ENCODE measurements at places on chromosomes 11 and 22. TPM values are rescaled to one million over a fixed set of nuclear protein-coding genes. Genes with fewer than 3 reads are reported as not detected.

APLNR gene
- not detected for total RNA-seq

DNA sequence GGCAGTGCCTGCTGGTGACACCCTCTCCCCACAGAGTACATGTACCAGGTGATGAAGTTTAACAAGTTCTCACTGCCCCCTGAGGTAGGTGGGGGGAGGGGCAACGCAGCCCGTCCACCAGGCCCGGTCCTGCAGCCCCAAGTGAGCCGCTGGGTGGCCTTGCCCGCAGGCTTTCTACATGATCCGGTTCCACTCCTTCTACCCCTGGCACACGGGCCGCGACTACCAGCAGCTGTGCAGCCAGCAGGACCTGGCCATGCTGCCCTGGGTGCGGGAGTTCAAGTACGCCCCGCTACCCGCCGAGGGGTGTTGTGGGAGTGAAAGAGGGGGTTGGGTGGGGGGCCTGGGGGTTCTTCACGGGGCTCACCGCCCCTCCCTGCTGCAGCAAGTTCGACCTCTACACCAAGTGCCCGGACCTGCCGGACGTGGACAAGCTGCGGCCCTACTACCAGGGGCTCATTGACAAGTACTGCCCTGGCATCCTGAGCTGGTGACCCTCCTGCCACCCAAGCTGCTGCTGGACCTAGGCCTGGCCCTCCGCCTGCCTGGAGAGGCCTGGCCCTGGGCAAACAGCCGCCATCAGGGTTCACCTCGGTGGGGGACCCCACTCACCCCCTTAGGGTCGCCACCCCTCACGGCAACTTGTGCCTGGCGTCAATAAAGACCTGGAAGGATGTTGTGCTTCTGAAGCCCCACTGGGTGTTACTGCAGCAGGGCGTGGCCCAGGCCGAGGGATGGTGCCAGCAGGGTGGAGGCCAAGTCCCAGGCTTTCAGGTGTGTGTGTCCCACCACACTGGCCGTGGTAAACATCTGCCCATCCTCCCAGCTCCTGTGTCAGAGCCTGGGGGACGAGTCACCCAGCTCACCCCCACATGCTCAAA is 2.9 kb downstream of the MIOX start:
- DNase-seq: no peak

DNA sequence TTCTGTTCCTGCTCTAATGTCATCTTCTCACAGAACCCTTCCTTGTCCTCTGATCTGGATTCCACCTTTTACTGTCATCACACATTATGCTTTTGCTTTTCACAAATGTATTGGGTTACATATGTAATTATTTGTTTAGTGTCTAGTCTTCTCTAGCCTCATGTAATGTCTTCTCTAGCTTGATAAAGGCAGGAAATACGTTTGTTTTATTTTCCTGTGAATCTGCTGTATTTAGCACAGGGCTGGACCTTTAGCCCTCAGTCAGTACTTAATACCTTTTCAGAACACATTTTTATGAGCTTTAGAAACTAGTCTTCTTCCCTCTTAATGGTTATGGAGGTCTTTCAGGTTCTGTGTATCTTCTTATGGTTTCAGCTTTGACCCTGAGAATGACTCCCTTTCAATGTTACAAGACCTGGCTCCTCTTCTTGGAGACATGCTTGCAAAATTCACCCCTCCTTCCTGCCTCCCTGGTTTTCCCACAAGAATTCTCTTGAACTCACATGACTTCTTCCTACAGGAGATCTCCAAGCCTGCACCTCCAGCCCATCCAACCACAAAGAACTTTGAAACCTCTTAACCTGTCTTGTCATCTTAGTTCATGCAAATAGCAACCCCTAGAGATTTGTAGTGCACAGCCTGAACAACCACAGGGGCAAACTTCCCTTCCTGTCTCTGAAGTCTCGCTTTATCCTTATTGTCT is 132.7 kb upstream of the DDI1 start:
- no peak for DNase-seq

DNA sequence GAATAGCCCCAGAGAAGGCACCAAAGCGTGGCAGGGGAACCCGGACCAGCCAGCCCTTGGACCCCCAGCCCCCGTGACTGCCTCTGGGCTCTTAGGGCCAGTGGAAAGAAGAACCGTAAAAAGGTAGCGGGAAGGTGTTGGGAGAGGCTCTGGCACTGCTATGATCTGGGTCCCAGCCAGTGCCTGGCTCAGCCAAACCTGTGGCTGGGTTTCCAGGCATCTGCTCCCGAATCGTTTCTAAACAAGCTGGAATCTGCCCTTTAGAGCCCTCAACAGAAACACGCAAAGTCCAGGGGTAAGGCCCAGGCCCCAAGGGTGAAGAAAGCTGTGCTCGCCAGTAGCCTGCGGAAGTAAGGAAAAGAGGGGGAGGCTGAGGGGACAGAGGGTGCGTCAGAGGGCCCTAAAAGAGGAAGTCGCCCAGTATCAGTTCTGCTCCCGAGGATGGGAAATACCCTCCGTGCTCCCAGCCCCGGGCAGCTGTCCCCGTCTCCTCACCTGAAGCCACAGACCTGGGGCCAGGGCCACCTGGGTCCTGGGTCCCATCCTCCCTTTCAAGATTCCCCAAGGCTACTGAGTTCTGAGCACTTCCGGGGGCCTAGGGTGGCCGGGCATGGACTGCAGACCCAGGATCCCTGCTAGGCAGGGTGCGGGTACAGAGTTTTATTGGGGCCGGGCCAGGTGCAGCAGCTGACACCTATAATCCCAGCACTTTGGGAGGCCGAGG is 24.7 kb downstream of the IL10RA start:
- no peak for DNase-seq

DNA sequence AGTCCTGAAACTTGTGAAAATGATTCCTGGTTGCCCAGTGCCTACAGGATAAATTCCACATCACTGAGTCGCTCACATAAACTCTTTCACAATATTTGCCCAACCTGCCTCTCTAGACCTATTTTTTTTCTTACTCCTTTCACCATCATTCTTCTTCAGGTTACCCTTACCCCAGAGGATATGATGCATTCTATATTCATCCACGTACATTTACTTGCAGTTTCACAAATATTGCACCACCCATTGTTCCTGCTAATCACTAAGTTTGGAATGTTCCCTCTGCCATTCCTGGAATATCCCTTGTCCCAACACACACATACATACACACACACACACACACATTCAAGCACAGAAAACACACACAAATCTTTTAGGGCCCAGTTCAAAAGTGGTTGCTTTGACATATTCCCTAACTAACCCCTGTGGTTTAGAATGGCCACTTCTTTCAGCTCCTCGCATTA is 379.5 kb downstream of the ETS1 start:
- DNase-seq: no peak

GRCh38 chr11:79940974-79941735 is 500.3 kb upstream of the TENM4 start:
- no peak for DNase-seq

PRR33 gene
- 0.07 TPM for total RNA-seq

DNA sequence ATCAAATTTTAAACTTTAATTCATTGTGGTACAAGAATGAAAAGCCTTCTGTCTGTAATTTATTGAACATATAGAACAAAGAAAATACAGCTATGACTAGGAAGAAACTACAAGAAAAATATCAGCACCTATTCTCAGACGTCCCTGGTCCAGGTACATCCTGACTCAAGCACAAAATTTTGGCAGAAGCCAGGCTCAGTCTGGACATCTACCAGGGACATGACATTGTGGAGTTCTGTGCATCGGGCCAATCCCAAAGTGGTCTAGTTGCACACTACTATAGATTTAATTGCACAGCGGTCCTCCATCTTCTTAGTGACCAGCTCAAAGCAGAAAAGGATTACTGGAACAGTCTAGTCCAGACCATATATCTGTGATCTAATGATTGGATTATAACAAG is 15.7 kb upstream of the CD59 start:
- DNase-seq: no peak

SAA4 gene
- total RNA-seq: not detected

DNA sequence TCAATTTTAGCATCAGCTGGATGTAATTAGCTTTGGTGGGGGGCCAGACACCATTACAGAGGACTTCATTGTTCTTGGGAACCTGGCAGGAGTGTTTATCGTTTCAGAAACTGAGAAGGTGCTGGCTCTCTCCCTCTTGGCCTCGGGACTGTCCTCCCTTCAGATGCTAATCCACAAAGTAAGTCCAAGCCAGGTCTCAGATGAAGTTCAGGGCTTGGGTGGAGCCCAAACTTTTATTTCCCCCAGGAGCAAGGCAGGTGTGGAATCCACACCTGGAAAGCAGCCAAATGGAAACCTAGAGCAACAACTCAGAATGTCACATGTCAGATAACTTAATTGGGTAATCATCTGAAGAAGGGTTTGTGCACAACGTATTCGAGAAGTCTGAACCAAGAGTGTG is 119.2 kb downstream of the ME3 start:
- DNase-seq: no peak

DNA sequence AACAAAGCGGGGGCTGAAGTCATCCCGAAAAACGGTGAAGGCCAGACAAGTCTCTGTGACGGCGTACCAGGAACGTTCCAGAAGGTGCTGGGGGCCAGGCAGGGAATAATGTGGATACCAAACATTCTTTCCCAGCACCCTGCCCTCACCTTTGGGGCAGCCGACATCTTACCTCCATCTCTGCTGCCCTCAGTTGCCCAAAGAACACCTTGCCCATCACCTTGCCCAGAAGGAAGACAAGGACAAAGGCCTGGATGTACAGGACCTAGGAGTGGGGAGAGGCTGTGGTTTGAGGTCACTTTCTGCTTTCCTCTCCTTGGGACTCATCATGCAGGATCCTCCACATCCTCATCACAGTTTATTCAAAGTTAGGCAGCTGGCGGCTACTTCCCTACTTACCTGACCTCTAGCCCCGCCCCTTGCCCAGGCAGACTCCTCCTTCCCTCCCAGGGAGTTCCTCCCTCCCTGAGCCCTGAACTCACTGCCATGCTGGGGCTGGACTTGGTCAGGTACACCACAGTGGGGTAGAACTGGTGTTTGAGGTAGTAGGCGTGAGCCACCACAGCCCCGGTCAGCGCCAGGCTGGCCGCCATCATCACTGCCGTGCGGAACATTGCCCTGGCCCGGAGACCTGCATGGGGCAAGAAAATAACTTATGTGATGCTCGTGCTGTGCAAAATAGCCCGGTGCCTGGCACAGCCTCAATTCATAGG is 1.2 kb downstream of the SYVN1 start:
- DNase-seq: peak; percentile 68

DNA sequence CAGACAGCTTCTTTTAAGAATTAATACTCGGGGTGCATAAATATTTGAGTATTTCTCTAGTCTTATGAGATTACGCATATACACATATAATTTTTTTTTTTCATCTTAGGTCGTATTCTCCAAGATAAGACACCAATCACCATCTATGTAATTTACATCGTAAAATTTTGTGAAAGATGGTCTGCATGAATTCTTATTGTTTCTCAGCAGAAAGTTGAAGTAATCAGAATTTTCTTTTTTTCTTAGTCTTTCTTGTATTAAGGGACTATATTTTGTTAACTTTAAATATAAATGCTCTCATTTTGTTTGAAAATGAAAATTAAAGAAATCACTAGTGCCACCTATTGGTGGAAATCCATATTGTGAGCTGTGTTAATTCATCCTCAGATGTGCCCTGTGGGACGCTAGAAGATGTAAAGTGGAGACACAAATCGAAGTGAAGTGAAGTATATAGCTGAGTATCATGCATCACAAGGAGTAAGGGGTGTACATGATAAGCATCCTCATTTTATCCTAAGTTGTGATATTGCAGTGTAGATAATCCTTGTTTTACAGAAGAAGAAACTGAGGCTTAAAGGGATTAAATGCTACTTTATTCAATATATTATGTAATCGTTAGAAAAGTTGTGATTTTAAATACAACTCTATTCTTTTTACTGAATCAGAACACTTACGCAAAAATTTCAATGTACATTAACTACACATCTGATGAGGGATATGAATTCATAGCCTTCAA is 2084.3 kb downstream of the LRRC4C start:
- no peak for DNase-seq

DNA sequence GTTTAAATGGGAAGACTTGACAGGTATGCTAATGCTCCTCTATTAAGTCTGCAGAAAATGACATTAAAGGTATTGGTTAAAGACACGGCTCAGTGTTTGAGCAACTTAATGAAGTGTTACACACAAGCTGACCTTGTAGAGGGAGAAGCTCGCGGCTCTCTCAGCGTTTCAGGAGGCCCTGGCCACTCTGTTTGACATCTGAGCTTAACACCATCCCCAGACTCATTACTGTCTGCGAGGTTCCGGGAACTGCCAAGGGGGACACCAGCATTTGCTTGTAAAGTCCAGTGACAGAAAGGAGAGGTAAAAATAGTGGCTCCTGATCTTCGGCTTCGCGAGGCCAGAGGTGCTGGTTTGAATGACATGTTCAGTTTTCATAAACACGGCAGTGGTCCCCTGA is 540.7 kb upstream of the CADM1 start:
- DNase-seq: no peak

GRCh38 chr11:13672576-13673210 is 4.2 kb downstream of the FAR1 start:
- no peak for DNase-seq

B3GAT1 gene
- total RNA-seq: 0.05 TPM

DNA sequence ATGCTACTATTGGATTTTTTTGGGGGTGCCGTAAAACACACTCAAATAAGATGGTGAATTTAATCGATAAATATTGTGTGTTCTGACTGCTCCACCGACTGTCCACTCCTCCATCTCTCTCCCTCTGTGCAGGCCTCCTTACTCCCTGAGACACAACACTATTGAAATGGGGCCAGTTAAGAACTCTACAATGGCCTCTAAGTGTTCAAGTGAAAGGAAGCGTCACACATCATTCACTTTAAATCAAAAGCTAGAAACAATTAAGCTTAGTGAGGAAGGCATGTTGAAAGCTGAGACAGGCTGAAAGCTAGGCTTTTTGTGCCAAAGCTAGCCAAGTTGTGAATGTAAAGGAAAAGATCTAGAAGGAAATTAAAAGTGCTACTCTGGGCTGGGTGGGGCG is 156.7 kb downstream of the CTTN start:
- no peak for DNase-seq

DNA sequence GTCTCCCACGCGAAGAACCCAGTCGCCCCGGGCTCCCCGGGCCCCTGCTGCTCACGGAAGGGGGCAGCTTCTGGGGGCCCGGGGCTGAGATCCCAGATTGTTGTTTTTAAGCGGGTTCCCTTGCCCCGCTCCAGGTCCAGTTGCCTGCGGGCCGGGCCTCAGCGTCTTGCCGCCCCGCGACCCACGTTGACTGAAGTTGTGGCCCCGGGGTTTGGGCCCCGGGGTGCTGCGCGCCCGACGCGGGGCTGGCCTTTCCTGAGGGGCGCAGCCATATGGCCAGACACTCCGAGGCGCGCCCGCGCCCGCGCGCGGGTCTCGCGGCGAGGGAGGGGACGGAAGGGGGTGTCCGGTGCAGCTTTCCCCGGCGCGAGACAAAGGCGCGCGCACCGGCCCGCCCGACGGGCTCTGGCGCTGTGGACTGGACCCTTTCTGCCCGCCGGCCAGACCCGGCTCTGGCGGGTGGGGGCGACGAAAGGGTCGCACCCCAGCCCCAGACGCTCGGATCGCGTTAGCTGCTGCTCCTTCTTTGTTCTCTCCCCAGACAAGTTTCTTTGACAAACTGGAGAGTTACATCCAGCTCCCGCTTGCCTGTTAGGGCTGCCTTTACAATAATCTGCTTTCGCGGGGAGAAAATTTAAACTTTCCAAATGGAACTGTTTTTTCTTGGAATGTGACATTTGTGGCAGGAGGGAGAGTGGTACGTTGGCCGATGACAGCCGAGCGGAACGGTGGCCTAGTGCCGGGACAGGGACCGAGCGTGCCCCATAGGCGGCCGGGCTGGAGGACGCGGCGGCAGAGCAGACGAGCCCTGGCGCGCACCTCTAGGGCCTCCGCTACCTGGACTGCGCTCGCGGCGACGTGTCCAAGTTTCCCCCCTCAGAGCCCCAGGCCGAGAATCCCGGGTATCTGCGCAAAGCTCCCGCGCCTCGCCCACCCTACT is 716 bp downstream of the AMOTL1 start:
- no peak for DNase-seq

All from activated naive CD4-positive, alpha-beta T cell treated with anti-CD3 and anti-CD28 coated beads for 36 hours (primary cell).